DMS153 (cell line): ENCODE measurements at places on chromosomes 7 and 10.

- no peak for DNase-seq
Observed at GRCh38 chr7:75584354-75584753, 92.2 kb downstream of the SPDYE5 start.

DNA sequence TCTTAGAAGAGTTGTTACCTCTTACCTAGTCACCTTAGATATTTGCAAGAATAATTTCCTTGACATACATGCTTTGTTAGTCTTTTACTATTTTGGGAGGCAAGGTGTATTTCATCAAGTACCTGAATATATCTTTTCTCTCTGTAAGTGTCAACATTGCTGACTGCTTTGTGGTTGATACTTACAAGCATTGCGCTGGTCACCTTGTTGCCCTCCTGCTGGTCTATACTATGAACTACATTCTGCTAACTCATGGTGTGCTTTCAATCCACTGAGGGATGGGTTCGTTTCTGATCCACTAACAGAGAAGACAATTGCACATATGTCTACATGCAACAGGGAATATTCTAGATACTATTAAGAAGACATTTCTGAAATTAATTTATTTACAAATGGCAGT, 837.8 kb upstream of the COBL start:
- no peak for DNase-seq

GRCh38 chr7:8117195-8117594, 144.8 kb downstream of the ICA1 start:
- DNase-seq, result no peak

- DNase-seq, result no peak
Observed at GRCh38 chr10:121633056-121633455, 34.8 kb upstream of the FGFR2 start.

DNA sequence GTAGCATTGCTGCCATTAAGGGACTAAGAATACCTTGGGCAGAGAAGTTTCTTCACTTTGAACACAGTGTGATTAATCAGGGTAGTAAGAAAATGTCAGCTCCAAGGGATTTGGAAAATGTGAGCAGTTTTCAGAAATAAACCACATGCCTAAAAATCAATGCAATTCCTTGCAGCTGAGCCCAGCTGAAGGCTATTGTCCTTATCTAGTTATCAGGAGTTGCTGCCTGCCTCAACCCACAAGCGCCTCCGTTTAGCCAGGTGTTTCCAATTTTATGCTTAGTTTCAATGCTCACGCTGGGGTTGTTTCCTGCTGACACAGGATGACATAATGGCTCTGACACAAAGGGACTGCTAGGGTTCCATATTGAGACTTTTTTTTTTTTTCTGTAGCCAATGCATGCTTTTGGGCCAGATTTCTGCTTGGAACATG, 132.3 kb upstream of the ANK3 start:
- peak; percentile 74 for DNase-seq

GRCh38 chr10:114022766-114023597, 20.7 kb upstream of the ADRB1 start:
- DNase-seq, result no peak

DNA sequence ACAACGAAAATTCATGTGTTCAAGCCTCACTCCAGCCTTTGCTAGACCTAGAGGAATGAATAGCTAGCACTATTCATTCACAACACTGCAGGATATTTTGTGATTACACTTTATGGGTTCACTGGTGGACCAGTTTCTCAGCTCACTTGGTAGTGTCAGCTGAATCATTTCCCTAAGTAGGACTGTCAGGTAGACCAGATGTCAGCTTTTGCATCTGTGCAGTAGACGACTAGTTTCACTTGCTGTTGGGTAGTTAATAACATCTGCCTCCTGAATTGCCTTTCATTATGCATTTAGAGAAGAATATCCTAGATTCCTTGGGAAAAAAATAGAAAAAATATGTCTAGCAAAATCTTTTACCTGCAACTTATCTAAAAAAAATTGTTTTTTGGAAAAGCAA, 296.4 kb downstream of the ADARB2 start:
- no peak for DNase-seq

DNA sequence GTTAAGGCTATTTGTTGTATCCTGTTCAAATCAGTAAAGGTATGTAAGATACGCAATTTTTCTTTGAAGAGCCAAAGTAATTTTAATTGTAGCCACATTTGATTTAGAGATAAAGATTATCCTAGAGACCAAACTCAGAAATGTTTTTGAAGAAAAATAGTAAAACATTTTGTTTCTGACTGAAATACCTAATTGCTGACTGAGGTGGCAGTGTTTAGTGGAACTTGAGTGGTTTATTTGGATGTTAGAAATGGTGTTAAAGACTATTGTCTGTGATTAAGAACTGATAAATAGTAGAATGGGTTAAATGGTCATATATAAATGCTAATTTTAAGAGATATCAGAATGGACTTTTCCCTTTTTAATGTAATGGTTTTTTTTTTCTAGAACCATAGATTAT, 15.3 kb downstream of the EDRF1 start:
- DNase-seq, result no peak

- no peak for DNase-seq
Observed at GRCh38 chr10:132137111-132138072, 49.4 kb upstream of the DPYSL4 start.

DNA sequence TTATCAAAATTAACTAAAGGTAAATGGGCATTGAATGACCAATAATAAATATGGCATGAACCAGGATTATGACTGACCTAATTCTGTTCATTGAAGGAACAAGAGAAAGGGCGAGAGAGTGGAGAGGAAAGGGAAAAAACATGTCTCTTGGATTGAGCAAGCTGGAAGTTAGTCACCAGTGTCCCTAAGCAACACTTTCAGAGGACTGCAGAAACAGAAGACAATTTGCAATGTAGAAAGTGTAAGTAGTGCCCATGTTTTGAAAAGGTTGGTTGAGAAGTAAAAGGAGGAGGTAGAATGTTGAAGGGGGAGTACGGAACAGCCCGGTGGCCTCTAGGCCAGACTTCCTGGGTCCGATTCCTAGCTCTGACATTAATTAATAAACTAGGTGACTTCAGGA, 94.6 kb downstream of the FAS start:
- DNase-seq, result no peak

DNA sequence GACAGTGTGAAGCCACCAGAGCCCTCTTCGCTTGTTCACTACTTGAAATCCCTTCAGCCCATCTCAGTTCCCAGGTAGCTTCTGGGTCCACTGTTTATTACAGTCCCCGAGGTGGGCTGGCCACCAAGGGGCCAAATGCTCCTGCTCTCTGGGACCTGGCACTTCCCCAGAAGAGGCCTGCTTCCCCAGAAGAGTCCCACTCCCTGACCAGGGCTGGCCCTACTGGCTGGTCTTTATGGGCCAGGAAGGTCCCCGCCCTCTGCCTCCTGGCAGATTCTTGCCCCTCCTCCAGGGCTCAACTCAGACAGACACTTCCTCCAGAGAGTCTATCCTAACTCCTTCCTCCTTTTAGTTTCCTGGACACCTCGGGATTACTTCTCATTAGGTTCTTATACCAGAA, 70.7 kb upstream of the LRRC18 start:
- DNase-seq, result no peak

DNA sequence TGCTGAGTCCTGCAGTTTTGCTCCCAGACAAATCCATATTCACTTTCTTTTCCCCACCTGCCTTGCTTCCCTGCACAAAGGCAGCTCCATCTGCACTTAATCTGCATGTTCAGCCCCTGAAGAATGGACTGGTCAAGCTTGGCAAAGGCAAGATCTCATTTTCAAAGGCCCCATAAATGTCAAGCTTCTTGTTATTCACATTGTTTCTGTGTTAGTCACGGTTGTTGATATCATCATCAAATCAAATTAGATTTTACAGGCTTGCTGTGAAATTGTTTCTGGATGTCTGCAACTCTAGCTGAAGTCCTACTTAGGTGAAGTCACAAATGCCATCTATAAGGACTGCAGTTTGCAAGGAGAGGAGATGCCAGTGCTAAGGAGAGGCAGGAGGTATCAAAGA, 91.0 kb downstream of the GPAM start:
- DNase-seq, result no peak

- no peak for DNase-seq
Observed at GRCh38 chr10:3533296-3533695, 251.7 kb downstream of the KLF6 start.

DNA sequence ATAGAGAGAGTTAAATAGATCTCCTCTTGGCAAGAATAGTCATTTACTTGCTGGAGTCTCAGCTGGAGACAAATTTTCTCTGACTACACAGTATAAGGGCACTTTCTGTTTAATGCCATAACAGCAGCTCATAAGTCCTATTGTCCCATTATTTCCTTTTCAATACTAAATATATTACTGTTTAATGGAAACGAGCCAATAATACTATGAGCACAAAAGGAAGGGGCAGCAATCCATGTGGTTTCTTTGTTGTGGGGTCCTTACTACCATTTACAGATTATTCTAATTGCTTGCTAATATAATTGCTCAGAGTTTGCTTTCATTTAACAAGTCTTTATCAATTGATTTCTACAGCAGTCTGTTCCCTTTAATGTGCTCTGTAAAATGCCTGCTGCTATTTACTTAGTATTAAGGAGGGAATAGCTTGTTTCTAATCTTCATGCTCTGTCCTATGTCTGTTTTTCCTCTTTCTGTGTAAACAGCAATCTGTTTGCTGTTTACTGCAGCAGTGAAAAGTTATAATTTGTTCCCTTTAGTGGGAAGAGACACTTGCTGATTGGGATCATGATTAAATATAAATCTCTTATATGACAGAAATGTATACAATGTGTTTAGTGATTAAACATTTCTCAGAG, 296.2 kb upstream of the SMIM30 start:
- peak; percentile 80 for DNase-seq

DNA sequence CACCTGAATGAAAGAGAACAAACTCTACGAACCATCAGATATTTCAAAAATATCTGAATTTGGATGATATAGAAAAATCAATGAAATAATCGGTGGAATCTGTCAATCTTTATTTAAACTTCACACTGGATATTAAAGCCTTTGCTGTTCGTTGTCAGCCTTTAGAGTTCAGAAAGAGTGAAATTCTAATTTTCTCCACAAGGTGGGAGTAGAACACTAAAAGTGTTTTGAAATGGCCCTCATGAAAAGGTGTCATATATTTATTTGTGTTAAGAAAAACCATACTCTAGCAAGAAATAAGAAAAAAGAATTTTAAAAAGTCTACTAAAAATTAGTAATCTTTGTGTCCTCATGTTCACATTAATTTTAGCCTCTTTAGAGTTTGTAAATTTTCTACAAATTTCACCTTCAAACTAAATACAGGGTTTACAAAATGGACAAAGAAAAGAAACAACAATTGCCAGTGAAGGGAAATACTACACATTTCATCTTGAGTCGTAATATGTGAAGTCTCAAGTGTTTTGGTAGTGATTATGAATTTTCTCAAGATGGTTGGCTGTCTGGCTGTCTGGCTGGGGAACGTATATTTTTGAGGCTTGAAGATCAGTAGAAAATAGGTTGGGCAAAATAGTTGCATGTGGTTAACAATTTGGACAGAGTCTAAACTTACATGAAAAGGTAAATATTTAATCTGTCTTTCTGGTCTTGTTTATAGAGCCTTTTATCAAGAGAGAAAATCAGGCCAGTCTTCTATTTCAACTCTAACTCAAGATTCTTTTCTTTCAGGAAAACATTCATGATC, 43.7 kb downstream of the DNAJB9 start:
- DNase-seq, result peak; percentile 61

GRCh38 chr10:100710151-100710871, 35.1 kb upstream of the PAX2 start:
- DNase-seq, result no peak

DNA sequence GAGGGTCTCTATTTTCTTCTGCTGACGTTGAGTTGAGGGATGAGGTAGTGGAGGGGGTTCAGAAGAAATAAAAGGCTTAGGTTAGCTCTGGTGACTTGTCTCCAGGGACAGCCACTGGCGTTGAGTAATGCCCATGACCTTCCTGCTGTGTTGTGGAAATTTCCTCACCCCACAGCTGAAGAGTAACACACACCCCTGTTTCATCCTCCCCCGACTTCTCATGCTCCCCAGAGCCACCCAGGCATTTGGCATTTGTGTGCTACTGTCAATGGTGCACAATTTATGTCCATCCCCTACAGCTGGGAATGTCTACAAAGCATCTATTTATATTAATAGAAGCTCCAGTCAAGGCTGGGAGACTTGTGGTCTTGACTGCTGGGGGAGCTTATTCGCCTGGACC, 4.7 kb upstream of the TMEM72 start:
- no peak for DNase-seq

- no peak for DNase-seq
Observed at GRCh38 chr7:47888371-47889265, 59.6 kb downstream of the PKD1L1 start.

DNA sequence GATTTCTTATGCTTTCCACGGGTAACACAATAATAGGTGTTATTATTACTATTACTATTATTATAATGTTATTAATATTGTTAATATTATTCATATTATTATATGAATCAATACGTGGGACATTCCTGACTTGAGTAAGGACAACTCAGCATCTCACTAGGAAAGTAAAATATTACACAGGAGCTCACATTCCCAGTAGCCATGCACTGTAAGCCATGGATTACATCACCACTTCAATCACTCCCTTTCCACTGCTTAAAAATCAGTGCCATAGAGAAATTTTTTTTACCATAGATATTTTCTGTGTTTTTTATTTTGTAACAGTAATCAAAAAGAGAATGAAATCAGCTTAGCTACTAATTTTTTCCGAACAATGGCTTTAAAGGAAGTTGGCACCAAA, 68.5 kb upstream of the DGKI start:
- DNase-seq, result no peak

DNA sequence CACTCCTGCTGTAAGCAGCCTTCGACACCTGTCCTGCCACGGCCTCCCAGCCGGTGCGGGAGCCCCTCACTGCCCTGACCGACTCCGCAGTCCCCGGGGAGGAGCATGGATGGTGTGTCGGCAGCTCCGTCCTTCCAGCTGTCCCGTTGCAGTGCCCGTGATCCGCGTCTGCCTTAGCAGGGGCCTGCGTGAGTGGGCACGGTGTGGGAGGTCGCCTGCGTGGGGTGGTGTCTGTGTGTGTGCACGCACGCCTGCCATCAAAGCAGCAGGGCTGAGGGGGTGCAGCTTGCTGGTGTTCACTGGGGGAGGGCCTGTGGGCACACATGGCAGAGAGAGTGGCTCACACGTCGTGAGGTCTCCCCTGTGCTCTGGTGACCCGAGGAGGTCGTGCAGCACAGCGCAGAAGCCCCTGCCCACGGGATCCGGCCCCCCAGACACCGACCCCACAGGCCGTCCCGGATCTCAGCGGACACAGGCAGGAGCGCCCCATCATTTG, 10.3 kb downstream of the MAFK start:
- DNase-seq, result no peak

- no peak for DNase-seq
Observed at GRCh38 chr7:150756858-150757257, 19.6 kb downstream of the GIMAP5 start.

GRCh38 chr10:63579371-63580014, 58.3 kb downstream of the REEP3 start:
- no peak for DNase-seq

GRCh38 chr10:80411267-80411668, 2.9 kb downstream of the PRXL2A start:
- no peak for DNase-seq

- peak; percentile 10 for DNase-seq
Observed at GRCh38 chr10:99279626-99280111, 44.0 kb upstream of the HPSE2 start.
